Renal cortical epithelial cell (primary cell): ENCODE measurements at places on chromosomes 7 and 10. TPM values are rescaled to one million over a fixed set of nuclear protein-coding genes. Genes with fewer than 3 reads are reported as not detected.

PCLO gene
- total RNA-seq, result 0.35 and 5.2 TPM in 2 replicates

DPYSL4 gene
- total RNA-seq, result 0.69 and 0.94 TPM in 2 replicates

TMEM176B gene
- 0.75 and 1.0 TPM in 2 replicates for total RNA-seq

C10orf53 gene
- total RNA-seq, result not detected in 2 replicates

C10orf62 gene
- total RNA-seq, result 0.35 and 3.2 TPM in 2 replicates

GRM3 gene
- not detected in 2 replicates for total RNA-seq

ASIC3 gene
- 0.15 TPM in 1 of 2 replicates, not detected in the other for total RNA-seq

MACC1 gene
- 25.4 and 198 TPM in 2 replicates for total RNA-seq

OPN4 gene
- not detected in 2 replicates for total RNA-seq

PPP1R9A gene
- total RNA-seq, result 32.8 and 56.6 TPM in 2 replicates

FAM25G gene
- total RNA-seq, result not detected in 2 replicates

SLC16A12 gene
- 27.6 and 110 TPM in 2 replicates for total RNA-seq

SPDYE9 gene
- not detected in 2 replicates for total RNA-seq

ERVW-1 gene
- total RNA-seq, result not detected in 2 replicates

KLF14 gene
- total RNA-seq, result 0.05 TPM in 1 of 2 replicates, not detected in the other

EBLN1 gene
- not detected in 2 replicates for total RNA-seq

TBL2 gene
- 68.0 and 72.8 TPM in 2 replicates for total RNA-seq

MRLN gene
- total RNA-seq, result not detected in 2 replicates

NCF1 gene
- 0.10 TPM in 1 of 2 replicates, not detected in the other for total RNA-seq

FAM25A gene
- not detected in 2 replicates for total RNA-seq

HOXA9 gene
- 22.6 and 70.8 TPM in 2 replicates for total RNA-seq
